Renal cortex interstitium (tissue), 15 donors: ENCODE measurements at places on chromosomes 3 and 15. TPM values are rescaled to one million over a fixed set of nuclear protein-coding genes. Genes with fewer than 3 reads are reported as not detected.

Gene CPLX3
- not detected for polyA plus RNA-seq

Gene DCBLD2
- 55.7 TPM for polyA plus RNA-seq

Gene DNAH12
- 1.7 TPM for polyA plus RNA-seq

Gene EMC7
- polyA plus RNA-seq = 95.2 TPM

Gene MORC1
- 0.78 TPM for polyA plus RNA-seq

Gene EXD1
- not detected for polyA plus RNA-seq

Gene ANKRD63
- polyA plus RNA-seq = not detected

Gene LRRC57
- polyA plus RNA-seq = 22.1 TPM

Gene BFSP2
- not detected for polyA plus RNA-seq

Gene SNRPA1
- 76.3 TPM for polyA plus RNA-seq

Gene SPINT1
- polyA plus RNA-seq = 51.5 TPM
